ENCODE measurements at places on chromosomes 6 and 20.

DNA sequence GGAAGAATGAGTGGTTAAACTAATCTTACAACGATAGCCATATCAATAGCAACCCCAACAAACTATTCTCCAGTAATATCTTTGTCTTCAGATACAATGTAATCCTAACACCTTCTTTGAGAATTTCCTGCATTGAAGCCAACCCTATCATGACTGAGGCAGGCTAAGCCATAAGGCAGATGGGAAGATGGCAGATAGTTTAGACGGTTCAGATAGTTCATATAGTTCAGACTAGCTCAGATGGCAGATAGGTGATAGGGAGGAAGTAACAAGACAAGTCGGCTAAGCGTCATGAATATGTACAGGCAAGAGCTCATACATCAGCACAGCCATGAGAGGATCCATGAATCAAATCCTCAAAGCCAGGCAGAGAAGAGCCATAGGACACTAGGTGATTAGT is 39.1 kb upstream of the BEND6 start:
- no peak for DNase-seq

DNA sequence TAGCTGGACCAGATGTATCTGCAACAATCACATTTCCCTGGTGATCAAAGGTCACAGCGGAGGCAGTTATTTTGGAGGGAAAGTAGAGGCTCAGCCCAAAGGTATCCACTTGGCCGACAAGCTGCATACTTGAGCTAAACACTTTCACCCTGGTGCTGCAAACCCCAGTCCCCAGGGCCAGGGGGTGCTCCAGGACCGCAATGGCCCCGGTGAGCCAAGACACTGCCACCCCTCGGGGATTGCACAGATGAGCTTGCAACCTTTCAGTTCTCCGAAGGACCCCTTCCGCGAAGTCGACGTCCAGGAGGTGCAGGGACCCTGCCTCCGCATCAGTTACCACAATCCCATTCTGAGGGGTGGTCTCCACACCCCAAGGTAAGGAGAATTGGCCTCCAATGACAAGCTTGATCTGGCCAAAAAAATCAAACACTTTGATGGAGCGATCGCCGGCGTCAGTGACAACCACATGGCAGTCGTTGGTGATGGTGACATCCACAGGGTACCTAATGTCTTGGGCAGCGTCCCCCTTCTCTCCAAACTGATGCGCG is 823 bp downstream of the NHLRC1 start:
- DNase-seq = no peak

- DNase-seq = no peak
These were observed 653 bp downstream of the FRMD1 start for GRCh38 chr6:168078175-168078942.

- DNase-seq = no peak
These were observed 93.7 kb downstream of the PROKR2 start for GRCh38 chr20:5222919-5223634.
